Right renal pelvis (tissue), 4 donors: ENCODE measurements at places on chromosomes 7 and 10. TPM values are rescaled to one million over a fixed set of nuclear protein-coding genes. Genes with fewer than 3 reads are reported as not detected.

GRCh38 chr7:154390961-154391360, 338.8 kb downstream of the DPP6 start:
- no peak for DNase-seq

GRCh38 chr7:17743316-17743715, 197.0 kb downstream of the SNX13 start:
- no peak for DNase-seq

The ZNF488 gene
- polyA plus RNA-seq: 6.4 TPM

GRCh38 chr7:24457219-24457558, 116.1 kb upstream of the PALS2 start:
- DNase-seq: no peak

GRCh38 chr10:96122824-96123223, 7.3 kb upstream of the ZNF518A start:
- no peak for DNase-seq

DNA sequence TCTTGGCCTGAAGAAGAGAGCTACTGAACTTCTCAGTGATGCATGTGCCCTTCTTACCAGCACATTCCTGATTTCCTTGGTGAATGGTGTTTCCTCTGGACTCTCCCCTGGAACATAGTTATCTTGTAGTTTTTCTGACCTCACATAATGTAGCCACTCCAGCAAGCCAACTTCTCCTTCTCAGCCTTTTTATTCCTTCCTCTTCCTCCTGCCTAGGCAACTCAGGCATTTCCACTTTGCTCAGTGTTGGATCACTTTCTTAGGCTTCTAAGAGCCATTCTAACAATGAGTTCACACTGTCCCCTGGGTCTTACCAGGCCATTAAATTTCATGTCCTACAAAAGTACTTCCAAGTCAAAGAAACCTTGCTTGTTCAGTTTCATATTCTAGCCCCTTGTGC, 3.6 kb upstream of the PTTG1IP2 start:
- no peak for DNase-seq

The ASAH2 gene
- 1.3 TPM for polyA plus RNA-seq

DNA sequence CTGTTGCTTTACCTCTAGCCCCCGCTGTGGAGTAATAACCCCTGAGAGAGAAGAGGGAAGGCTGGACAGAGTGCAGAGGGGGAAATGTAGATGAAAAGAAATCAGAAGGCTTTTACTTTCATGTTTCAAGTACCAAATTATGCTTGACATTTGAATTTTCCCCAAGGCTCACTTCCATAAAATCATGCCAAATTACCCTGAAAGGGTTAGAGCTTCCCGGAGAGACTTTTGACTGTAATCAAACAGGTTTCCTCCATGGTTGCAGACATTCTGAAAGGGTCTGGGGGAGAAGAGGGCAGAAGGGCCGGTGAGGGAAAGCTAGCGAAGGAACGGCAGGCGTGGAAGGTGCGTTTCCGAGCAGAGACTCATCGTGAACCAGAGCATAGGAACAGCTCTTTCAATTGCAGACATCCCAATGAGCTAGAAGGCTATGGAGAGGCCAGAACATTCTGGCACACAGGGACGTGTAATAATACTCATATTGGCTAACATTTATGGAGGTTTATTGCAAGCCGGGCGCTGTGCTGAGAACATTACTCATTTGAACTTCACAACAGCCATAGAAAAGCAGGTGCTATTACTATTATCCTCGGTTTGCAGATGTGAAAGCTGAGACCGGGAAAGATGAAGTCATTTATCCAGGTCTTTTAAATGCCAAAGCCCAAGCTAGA, 620.8 kb upstream of the AUTS2 start:
- no peak for DNase-seq
